MG63 (cell line): ENCODE measurements at places on chromosomes 7 and 10. TPM values are rescaled to one million over a fixed set of nuclear protein-coding genes. Genes with fewer than 3 reads are reported as not detected.

DNA sequence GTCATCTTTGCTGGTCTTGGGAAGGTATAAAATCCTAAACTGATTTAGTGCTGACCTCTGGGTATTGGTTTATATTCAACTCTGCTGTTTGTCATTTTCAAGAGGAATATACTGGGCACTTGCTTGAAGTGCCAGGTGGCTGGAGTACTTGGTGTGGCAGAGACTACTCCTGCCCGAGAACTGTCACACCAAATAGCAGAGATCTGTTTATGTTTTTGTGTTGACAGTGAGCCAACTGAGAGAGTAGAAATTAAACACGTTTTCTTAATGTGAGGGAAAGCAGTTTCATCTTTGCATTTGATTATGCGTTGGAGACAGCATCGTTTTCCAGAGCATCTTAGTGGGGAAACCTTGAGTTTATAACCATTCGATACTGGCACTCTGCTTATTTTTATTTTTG is 174.4 kb downstream of the CDCA7L start:
- no peak for DNase-seq

- peak; percentile 55 for DNase-seq
These were observed 41.1 kb upstream of the INPP5A start for GRCh38 chr10:132496360-132497062.

DNA sequence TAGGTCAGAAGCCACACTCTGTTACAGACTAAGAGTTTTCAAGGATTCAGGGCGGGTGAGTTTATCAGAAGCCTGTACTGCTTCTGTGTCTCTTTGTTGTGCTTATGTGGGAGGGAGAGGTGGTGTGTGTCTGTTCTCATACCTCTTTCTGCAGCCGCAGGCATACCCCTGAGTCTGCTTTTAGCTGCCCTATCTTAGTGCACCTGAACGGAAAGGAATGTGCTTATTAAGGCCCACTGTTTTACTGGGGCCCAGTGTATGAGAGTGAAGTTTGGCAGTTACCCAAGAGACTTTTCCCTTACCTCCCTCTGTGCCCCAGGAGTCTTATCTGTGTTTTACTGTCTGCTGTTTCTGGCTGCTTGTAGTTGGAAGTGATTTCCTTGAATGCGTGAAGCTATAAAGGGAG is 104.3 kb downstream of the TYW1 start:
- DNase-seq, result no peak

DNA sequence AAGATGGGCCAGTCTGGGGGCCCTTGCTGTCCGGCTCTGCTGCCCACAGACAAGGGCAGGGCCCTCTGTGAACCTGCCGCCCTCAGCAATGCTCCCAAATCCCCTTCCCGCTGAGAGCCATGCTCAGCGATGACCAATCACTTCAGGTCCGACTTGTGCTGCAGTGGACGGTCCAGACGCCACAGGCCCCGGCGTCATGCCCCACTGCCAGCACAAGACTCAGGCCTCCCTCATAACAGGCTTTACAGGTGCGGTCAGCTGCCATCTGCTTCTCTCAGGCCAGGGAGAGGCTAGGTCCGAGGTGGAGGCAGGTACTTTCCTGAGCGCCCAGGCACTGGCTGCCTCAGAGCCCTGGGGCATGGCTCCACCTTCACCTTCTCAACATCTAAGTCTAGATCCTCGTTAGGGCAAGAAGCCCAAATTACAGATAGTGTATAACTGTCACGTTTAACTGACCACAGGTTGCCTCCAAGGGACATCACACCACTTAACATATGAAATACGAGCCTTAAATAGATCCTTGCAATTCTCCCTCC is 393.2 kb downstream of the PTPRN2 start:
- no peak for DNase-seq

DNA sequence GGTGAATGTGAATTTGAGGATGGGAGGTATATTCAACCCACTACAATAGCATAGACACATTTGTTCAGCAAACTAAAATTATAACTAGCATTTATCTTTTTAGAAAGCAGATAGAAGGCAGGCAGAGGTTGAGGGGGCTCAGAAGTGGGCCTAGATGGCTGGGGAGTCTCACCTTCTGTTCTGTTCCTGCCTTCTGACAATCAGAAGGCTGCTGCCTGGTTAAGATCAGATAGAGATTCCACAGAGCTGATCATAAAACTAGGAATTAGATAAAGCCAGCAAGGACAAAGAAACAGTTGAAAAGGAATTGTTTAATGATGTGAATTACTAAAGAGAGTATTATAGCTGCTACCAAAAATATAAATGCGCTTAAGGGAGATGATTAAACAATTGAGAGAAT is 11.6 kb upstream of the NFE2L3 start:
- no peak for DNase-seq

DNA sequence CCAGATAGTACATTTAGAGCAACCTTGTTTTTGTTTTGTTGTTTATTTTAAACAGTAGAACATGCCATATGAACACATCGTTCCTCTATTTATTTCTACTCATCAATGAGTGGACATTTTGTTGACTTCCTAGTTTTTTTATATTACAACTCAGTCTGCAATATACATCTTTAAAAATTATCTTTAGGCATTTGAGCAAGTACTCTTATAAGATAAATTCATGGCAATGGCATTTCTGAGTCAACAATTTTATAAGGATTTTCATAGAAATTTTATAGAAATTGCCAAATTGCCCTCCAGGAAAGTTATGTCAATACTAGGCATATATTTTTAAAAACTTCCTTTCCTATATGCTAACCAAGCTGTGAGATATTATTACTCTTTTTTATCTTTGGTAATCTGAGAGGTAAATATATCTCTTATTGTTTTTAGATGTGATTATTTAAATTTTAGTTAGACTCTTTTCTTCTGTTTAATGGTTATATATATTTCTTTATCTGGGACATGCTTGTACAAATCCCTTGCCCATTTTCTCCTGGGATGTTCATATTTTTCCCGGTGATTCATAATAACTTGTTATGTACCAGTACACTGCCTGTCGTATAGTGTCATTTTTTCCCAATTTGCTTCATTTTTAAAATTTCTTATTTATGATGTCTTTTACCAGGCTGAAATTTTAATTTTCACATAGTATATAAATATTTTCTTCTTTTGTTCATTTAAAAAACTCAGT is 50.5 kb downstream of the FZD1 start:
- no peak for DNase-seq

DNA sequence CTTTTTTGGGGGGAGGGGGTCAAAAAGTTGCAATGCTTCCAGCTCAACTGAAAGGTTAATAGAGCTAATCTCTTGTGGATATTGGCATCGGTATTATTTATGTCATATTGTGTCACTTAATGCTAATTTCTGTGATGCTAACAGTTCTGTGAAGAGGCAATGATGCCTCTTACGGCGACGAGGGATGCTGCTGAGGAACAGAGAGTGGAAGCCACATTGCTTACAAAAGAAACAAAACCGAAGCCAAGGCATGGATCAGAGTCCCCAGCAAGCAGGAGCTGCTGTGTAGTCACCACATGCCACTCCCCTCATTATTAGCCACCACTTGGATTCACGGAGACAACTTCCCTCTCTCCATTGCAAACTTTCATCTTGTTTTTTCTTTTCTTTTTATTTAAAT is 536.5 kb upstream of the MGMT start:
- DNase-seq, result no peak

DNA sequence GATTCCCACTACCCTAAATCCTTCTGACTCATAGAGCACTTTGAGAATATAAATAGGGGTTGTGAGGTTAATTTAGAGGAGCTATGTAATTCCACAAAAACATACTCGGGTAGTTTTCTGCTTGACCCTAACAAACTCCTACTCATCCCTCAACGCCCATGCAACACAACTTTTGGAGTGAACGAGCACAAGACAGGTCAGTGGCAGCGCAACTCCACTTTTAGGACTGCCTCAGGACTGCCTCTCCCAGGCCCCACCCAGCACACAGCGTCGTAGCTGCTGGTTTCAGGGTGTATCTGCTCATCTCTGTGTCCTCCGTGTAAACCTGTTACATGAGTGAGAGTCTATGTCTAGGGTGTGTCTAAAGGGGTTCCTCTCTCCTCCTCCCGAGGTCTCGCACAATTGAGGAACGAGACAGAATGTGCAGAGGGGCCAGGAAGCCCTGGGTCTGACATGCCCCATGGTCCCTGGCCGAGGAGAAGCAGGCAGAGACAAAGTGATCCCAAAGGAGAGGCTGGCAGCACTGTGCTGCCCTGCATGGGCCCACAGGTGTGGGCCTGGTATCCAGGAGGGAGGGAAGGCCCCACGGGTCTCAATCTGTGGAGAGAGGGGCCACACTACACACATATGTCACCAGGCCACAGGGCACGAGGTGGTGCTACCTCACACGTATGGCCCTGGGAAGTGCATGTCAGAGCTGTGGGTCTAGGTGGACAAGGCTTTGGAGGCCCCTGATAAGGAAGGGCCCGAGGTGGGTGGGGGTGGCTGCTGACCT is 45.5 kb downstream of the CAMK2B start:
- no peak for DNase-seq

DNA sequence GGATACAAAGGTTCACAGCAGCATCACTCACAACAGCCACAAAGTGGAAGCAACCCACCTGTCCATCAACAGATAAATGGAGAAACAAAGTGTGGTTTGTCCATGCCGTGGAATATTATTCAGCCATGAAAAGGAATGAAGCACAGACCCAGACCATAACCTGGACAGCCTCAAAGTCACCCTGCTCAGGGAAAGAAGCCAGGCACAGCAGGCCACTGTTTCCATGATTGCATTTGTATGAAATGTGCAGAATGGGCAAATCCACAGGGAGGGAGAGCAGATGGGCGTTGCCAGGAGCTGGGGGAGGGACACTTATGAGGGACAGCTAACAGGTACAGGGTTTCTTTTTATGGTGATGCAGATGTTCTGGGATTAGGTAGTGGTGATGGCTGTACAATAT is 30.3 kb downstream of the FOXL3 start:
- no peak for DNase-seq

GRCh38 chr7:84191842-84192241 is 2.7 kb downstream of the SEMA3A start:
- DNase-seq, result no peak

DNA sequence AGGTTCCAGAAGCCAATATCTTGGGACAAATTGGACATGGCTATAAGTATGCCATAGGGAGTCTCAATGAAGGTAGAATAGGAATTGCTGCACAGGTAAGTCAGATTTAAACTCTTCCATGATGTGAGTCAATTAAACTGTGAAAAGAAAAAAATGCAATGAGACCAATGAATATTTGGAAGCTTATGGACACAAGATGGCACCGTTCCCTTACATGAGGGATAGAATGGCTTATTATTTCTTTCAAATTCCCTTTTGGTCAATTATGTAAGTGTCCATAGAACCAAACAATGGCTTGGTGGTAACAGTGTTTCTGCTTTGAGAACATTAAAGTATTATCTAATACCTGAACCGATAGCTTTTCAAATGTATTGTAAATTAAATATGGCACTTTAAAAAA is 35.6 kb downstream of the ACADSB start:
- no peak for DNase-seq

DNA sequence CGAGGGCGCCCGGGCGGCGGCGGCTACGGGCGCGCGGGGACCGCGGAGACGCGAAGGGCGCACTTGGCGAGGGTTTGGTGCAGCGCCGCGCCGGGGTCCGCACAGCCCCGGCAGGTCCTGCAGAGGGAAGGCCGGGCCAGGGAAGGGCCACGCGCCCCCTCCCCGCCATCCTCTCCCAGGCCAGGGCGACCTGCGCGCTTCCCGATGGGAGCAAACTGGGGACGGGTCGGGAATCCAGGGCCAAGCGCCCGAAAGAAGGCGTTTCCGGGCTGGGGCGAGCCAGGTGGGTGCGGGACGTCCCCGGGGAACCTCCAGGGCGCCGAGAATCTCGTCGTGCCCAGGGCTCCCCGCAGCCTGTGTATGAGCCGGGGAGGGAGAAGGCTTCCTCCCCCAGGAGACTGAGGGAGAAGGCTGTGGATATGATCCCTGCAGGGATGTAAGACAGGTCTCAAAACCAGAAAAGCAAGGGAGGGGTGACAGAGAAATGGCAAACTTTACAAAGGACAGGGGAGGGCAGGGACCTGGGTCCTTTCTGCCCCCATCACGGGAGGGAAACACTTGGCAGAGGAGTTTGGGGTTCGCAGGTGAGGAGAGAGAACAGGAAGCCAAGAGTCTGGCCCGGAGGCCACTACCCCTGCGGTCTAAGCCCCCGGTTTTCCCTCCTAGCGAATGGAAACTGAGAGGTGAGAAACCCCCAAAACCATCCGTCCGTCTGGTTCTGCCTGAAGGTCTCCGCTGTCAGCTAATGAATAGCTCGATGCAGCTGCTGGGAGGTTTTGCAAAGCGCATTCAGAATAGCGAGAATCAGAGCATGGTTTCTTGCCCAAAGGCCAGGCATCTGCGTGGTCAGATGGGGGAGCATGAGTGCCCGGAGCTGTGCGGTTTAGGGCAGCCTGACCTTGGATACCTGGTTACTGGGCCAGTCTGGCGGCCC is 674 bp downstream of the AMZ1 start:
- no peak for DNase-seq

DNA sequence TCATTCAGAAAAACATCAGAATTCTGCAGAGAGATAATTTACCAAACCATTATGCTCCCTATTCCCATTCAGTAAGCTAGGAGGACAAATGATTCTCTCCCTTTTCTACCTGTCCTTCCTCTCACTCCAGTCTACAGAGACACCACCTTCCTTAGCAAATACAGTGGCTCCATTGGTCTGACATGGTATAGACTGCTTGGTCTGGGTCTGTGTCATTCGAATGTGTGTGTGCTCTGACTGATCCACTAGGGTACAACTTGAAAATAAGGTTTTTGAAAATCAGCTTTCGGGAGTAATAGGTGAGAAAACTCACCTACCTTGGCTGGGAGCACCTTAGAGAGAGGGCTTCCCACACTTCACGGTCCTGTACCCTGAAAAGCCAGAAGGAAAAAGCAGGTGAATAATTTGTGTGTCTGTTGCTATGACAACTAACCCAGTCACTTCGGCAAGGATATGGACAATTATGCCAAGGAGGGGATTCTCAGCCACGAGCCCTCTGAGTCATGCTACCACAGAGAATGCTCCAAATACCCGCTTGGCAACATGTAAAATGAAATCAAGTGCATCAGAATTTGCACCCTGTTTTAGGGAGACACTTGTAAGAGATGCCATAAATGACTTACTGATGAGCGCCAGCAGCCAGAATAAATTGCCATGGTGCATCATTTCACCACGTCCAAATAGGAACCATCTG is 114.5 kb upstream of the PRKCQ start:
- peak; percentile 72 for DNase-seq

The CLCN1 gene
- not detected in 2 replicates for total RNA-seq

The TMUB1 gene
- 5.2 and 32.9 TPM in 2 replicates for total RNA-seq

The OR13A1 gene
- total RNA-seq, result not detected in 2 replicates

The CFAP69 gene
- 0.44 and 1.8 TPM in 2 replicates for total RNA-seq
